ENCODE measurements at places on chromosomes 6 and 20.
A peak's percentile ranks its signal among the peaks of the same experiment; 100 is the strongest.

GRCh38 chr6:145031962-145032361 is 703.4 kb downstream of the EPM2A start:
- DNase-seq, result no peak

GRCh38 chr6:98323605-98324004 is 510.8 kb upstream of the POU3F2 start:
- no peak for DNase-seq

DNA sequence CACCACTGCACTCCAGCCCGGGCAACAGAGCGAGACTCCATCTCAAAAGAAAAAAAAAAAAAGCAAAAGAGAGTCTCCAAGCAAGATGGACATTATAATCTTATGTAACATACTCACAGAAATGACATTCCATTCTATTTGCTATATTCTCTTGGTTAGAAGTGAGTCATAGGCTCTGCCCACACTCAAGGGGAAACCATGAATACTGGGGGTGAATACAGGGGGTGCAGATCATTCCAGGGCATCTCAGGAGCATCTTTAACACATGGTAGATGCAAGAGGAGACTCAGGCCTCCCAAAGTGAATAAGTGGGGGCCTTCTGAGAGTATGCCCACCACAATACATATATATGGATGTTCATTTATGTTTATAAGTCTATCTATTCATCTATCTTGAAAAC is 18.3 kb upstream of the RANBP9 start:
- DNase-seq, result no peak

DNA sequence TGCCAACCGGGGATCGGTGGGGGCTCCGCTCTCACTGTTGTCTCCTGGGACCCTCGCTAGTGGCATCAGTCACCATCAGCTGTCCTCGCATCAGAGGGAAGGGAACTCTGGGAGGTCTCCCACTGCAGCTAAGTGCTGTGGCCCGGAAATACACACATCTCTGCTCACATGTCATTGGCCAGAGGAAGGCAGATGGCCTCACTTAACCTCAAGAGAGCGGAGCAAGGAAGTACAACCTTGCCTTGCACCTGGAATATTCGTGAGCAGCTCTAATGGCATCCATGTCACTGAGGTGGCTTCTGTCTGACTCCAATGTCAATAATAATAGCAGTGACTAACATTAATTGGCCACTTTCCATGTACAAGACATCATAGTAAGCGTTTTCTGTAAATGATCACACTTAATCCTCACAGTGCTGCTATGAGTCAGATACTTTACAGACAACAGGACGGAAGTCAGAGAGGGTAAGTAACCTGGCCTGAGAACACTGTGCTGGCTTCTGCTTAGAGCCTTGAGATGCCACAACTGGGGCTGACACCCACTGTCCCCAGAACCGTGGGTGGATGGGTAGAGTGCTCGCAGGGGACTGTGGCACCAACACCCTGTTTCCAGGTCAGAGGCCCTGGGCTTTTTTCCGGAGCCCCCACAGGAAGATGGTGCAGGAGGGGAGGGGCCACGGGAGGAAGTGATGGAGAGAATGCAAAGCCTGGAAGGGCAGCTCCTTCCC is 6.0 kb downstream of the LHFPL5 start:
- DNase-seq, result no peak

DNA sequence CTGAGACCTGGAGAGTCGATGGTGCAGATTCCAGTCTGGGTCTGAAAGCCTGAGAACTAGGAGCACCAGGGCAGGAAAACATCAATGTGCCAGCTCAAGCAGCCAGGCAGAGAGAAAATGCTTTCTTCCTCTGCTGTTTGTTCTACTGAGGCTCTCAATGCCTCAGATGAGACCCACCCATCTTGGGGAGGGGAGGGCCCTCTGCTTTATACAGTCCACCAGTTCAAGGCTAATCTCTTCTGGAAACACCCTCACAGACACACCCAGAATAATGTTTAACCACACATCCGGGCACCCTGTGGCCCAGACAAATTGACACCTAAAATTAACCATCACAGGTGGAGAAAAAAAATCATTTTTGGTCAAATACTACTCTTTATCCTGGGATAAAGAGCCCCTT is 89.3 kb upstream of the SLC22A23 start:
- DNase-seq, result no peak

DNA sequence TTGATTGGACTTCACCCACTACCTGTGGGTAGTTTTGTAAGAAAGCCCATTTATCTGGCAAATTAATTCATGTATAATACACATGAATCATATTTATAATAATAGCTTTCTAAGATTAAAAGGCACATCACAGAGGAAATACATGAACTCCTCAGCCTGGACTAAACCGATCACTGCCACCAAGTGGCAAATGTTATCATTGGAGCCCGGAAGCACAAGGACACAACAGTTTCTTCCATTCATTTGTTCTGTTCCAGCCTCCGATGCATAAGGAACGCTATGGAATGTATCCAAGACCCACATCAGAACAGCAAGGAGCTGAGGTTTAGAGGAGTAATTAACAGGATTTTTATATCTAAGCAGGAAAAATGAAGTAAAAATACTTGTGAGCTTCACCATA is 13.9 kb upstream of the IPCEF1 start:
- DNase-seq, result peak; percentile 22

- DNase-seq, result peak; percentile 26
Measured at GRCh38 chr6:7732228-7732627, 6.3 kb downstream of the BMP6 start.

- DNase-seq, result peak; percentile 44
Measured at GRCh38 chr6:138115877-138116660, 8.8 kb upstream of the PERP start.

GRCh38 chr6:150118627-150119026 is 24.2 kb upstream of the PPP1R14C start:
- no peak for DNase-seq

GRCh38 chr6:161064915-161065314 is 73.3 kb downstream of the MAP3K4 start:
- no peak for DNase-seq

DNA sequence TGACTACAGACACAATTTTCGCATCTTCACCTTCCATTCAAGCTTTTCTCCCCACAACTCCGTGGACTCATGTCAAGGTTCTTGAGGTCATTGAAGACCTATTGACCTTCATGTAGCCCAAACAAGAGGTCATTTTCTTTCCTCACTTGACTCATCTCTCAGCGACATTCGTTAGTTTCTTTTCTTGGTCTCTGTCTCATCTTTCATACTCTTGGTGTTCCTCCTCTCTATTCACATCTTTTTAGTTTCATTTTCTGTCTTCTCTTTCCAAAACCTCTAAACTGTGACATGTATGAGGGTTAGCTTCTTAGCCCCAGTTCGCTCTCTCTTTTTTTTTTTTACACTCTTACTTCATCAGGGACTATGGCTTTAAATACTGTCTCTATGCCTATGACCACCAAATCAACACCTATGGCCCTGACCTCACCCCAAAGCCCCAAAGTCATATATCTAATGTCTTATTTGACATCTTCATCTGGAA is 128.6 kb upstream of the BACH2 start:
- no peak for DNase-seq

- DNase-seq, result no peak
Measured at GRCh38 chr6:104324301-104324700, 535.4 kb downstream of the HACE1 start.

GRCh38 chr20:61759286-61760065 is 306.2 kb downstream of the TAF4 start:
- no peak for DNase-seq

GRCh38 chr6:147749331-147749730 is 240.8 kb downstream of the SAMD5 start:
- DNase-seq, result no peak

Data from NCI-H460 (cell line).